Neural progenitor cell (in vitro differentiated cells): ENCODE measurements at places on chromosomes 5 and 9. TPM values are rescaled to one million over a fixed set of nuclear protein-coding genes. Genes with fewer than 3 reads are reported as not detected.

The LOX gene
- 0.09 and 0.11 TPM in 2 replicates for total RNA-seq

The COL15A1 gene
- total RNA-seq, result 0.71 and 3.2 TPM in 2 replicates

The GHR gene
- total RNA-seq, result 0.07 and 0.28 TPM in 2 replicates

DNA sequence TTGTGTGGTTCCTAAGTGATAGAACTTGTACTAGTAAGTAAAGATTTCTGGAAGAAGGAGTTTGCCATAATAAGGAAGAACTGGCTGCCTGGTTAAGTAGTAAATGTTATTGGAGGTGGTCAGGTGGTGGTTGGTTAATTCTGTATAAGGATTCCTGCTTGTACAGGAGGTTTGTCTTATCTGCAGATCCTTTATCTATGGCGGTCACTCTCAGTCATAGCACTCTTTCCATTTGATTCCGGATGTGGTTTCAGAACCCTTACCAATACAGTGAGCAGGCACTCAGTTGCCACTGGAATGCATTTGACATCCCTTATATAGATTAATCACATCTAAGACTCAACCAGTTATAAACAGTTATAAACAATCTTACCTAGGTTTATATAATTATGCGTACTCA lies 50.3 kb downstream of the RAD50 start:
- H3K27ac ChIP-seq, result no peak overlapping the region
- H3K4me1 ChIP-seq, result no peaks in the 10 kb centered on the region
- peaks cover 22% of the 10 kb centered on the region for H3K36me3 ChIP-seq

DNA sequence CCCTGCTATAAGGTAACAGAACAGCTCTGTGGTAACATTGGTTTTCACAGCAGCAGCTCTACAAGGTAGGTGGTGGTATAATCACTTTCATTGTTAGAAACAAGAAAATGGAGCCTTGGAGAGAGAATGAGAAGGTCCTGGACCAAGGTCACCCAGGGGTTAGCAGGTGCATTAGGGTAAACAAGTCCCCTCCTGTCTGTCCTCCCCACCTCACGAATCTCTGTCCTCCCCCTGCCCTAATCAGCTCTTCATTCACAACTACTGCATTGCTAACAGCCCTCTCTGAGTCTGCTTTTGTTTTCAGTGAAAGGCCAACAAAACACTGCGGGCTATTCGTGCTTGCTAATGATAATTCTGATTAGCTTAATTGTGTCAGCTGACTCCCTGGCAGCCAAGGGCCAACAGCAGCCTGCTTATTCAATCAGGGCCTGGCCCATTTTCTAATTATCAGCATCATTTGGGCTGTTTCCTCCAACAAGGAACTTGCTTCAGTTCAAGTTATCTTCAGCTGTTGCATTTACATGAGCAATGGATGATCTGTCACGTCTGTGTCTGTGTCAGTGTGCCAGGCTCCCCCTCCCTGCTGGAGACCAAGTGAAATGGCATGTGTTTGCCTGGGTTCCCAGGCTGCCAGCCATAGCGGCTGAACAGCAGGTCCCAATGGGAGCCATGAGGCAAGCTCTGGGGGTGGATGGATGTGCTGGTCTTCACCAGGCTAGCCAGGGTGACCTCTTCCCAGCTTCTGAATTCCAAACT lies 56.7 kb upstream of the EQTN start:
- DNase-seq, result peak; percentile 67
- H3K36me3 ChIP-seq, result peaks cover 4% of the 10 kb centered on the region
- H3K4me3 ChIP-seq, result no peak overlapping the region
- peaks cover 41% of the 10 kb centered on the region for H3K4me1 ChIP-seq

DNA sequence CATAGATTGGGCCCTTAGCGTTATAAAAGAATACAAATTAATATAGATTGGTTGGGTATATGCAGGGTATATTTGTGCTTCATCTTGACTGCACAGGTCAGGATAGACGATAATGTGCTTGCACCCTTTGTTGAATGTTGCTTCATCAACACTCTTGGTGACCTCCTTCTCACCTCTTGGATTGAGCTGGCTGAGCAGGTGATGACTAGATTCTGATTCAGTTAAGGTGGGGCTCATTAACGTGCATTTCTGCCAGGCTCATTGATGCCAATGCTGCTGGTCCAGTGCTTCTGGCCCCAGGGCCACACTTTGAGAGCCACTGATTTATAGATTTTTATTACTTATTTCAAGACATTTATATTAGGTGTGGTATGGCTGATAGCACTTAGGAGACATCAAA lies 27.7 kb downstream of the PCSK5 start:
- H3K27ac ChIP-seq, result no peak overlapping the region
- no peaks in the 10 kb centered on the region for H3K36me3 ChIP-seq
- H3K4me1 ChIP-seq, result no peaks in the 10 kb centered on the region
- H3K4me3 ChIP-seq, result no peak overlapping the region
- no peak for DNase-seq

DNA sequence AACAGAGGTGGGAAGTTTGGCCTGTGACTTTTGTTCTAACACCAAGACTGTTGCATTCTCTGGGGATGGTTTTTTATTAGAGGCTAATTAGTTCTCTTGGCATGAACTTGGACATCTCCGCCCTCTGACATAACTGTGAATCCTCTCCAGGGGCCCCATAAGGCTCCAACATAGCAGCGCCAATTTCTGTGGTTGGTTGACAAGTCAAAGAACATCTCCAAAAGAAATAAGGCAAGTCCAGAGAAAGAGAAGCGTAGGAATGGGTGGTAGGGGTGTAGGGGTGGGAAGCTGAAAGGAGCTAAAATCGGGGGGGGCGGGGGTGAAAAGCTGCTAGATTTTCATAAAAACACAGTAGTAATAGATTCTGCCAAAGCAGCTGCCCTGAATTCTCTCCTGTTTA lies 81.0 kb upstream of the DAB2 start:
- H3K4me3 ChIP-seq, result no peak overlapping the region
- H3K36me3 ChIP-seq, result no peaks in the 10 kb centered on the region
- H3K27ac ChIP-seq, result no peak overlapping the region
- H3K4me1 ChIP-seq, result no peaks in the 10 kb centered on the region
- H3K27me3 ChIP-seq, result no peaks in the 10 kb centered on the region

GRCh38 chr5:132414634-132415378 lies 45.3 kb downstream of the SLC22A5 start:
- no peak for DNase-seq
- no peak overlapping the region for H3K27ac ChIP-seq
- H3K36me3 ChIP-seq, result no peaks in the 10 kb centered on the region
- H3K27me3 ChIP-seq, result peaks cover 2% of the 10 kb centered on the region
- H3K4me3 ChIP-seq, result no peak overlapping the region

DNA sequence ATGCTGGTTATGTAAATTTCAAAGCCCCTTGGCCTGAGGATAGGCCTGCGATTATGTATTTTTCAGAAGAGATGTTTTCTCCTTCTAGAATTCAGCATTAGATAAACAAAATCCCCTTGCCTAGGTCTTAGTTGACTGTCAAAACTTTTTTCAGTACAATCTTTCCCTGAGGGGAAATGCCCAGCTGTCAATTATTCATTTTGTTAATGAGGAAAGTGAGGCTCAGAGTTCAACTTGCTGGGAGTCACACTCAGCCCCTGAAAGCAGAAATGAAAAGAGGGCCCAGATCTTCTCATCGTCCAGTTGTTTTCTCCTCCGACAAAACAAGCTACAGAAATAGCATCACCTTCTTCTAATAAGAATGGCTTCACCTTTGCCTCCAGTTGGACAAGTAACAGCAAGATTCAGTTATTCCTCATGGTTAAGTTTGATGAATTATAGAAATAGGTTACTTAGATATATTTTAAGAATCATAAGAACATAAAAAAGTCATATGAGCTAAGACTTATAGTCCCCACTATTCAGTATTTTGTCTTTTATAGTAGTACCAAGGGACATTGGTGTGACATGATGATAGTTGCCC lies 627.1 kb upstream of the WWC1 start:
- H3K27me3 ChIP-seq, result no peaks in the 10 kb centered on the region
- no peak for DNase-seq
- H3K27ac ChIP-seq, result no peak overlapping the region
- no peak overlapping the region for H3K4me3 ChIP-seq

GRCh38 chr9:136229096-136230065 lies 16.2 kb downstream of the QSOX2 start:
- H3K36me3 ChIP-seq, result no peaks in the 10 kb centered on the region
- DNase-seq, result no peak
- no peaks in the 10 kb centered on the region for H3K27me3 ChIP-seq
- H3K4me1 ChIP-seq, result no peaks in the 10 kb centered on the region
- no peak overlapping the region for H3K4me3 ChIP-seq

DNA sequence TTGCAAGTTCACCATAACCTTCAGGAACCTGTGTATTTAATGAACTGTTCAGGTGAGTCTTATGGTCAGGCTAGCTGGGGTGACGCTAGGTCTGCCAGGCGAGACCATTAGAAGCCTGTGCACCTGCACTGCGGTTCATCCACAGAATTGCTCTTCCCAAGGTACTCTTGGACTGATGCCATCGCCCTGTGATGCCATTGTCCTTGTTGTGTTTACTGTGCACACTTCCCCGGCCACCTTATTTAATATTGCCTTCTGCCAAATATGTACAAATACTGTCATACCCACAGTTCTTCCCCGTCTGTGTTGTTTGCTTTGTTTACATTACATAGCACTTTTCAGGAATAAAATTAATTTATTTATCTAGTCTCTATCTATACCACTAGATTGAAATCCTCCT lies 66.3 kb downstream of the RCL1 start:
- no peak overlapping the region for H3K27ac ChIP-seq
- no peaks in the 10 kb centered on the region for H3K27me3 ChIP-seq
- no peak overlapping the region for H3K4me3 ChIP-seq
- H3K4me1 ChIP-seq, result peaks cover 3% of the 10 kb centered on the region
- DNase-seq, result no peak
